ENCODE measurements at places on chromosomes 6 and 20. TPM values are rescaled to one million over a fixed set of nuclear protein-coding genes. Genes with fewer than 3 reads are reported as not detected.

Gene PSMB9
- total RNA-seq: 34.1 TPM

Gene TBXT
- not detected for total RNA-seq

DNA sequence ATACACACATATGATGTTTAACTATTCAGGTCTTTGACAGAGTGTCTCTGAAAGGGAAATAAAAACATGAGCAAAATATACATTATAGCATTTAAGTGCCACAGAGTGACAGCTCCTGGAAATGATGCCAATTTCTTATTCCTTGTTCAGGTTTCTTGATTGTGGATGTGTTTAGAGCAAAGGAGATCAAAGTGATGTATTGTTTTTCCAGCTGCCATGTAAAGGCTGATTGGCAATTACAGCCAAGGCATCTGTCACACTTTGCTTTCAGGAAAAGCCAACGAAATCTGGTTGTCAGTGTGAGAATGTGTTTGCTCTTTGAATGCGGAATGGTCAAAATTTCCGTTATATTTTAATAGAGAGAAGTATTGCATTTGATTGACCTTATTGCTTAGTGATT, 347.8 kb upstream of the FLRT3 start:
- H3K27me3 ChIP-seq: no peaks in the 10 kb centered on the region
- no peaks in the 10 kb centered on the region for H3K4me1 ChIP-seq
- H3K4me3 ChIP-seq: no peak overlapping the region
- H3K36me3 ChIP-seq: no peaks in the 10 kb centered on the region

GRCh38 chr6:11085758-11086435, 7.7 kb upstream of the SMIM13 start:
- no peaks in the 10 kb centered on the region for H3K27me3 ChIP-seq
- H3K36me3 ChIP-seq: no peaks in the 10 kb centered on the region
- peaks cover 7% of the 10 kb centered on the region for H3K4me1 ChIP-seq
- DNase-seq: peak; percentile 91
